ENCODE measurements at places on chromosomes 1 and 21.

- DNase-seq: no peak
Observed at GRCh38 chr1:172781513-172782140, 122.7 kb downstream of the FASLG start.

DNA sequence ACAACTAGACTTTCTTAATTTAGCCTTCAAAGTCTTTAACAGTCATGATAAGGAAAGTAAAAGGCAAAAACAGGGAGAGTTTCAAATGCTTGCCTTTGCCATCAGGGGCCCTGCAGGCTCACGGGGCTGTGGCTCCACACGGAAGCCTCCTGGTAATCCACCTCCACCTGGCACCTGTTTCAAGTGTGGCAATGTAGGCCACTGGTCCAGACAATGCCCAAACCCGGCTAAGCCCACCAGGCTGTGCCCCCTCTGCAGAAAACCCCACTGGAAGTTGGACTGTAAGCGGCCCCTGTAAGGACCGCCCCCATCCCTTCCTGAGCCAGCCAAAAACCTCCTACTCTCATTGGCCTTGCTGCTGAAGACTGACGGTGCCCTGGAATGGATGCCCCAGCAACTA is 32.5 kb downstream of the VN1R5 start:
- no peak for DNase-seq

DNA sequence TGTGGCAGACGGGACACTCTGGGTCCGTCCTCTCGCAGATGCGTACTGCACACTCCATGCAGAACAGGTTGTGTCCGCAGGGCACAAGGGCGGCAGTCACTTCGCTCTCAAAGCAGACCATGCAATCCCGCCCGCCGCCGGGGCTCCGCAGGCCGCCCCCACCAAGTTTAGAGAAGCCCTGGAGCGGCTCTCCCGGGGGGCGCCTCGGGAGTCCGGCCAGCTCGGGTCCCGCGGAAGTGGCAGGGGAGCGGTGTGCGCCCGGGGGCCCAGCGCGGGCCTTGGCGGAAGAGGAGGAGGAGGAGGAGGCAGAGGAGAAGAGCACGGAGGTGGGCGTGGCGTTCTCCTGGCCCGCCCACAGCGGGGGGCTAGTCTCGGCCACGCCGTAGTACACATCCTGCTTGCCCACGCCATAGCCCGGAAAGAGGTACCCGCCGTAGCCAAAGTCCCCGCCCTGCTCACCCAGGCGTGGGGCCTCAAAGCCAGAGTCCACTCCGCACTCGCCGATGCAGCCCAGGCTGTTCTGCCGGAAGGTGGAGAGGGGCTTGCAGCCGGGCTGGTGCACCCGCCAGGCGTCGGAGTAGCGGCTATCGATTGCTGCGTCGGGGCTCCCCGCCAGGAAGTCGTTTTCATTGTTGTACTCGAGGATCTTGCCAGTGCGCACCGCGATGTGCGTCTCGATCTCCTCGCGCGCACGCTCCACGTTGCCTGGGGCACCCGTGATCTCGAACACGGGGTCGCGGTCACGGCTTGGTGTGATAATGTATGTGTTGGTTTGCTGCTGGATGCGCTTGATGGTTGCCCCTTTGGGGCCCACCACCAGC is 5.4 kb downstream of the MEX3A start:
- no peak for DNase-seq

GRCh38 chr1:17067465-17068240 is 13.8 kb upstream of the SDHB start:
- DNase-seq: no peak

DNA sequence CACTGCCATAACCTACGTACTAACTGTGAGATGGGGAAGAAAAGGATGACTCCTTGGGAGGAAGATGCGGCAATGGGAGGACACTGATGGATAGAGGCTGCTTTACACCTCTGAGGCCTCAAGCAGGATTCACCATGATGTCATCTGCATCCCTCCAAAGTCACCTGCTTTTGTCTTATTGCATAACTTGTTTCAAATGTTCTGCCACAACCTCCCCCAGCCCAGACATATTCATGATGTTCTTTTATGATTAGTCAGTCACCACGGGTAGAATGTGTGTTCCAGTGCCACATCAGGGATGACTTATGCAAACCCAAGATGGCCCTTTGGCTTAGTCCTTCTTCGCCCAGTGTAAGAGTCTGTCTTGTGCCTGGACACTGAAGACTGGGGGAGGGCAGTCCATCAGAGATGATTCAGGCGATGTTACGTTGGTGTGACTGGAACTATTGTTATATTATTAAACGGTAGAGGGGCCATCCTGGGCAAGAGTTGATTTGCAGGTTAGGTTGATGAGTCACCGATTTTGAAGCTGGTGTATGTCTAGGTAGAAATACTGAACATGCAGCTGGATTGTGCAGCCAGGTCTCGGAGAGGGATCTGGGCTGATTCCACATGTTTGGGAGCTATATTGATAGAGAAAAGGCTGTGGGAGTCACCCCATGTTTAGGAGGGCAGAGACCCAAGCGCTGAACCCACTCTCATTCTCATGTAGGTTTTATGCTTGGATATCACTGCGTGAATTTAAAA is 32.6 kb downstream of the RYR2 start:
- DNase-seq: no peak
